ENCODE measurements at places on chromosomes 13 and 19.

GRCh38 chr13:25143706-25144105 is 28.4 kb downstream of the AMER2 start:
- no peak for DNase-seq

GRCh38 chr13:100269837-100270236 is 180.9 kb downstream of the PCCA start:
- peak; percentile 83 for DNase-seq

- no peak for DNase-seq
These were observed 15.1 kb upstream of the CEBPG start for GRCh38 chr19:33358408-33358807.

- no peak for DNase-seq
These were observed 250 bp downstream of the SPRY2 start for GRCh38 chr13:80340651-80341100.

- no peak for DNase-seq
These were observed 4.3 kb downstream of the ONECUT3 start for GRCh38 chr19:1757468-1758230.

GRCh38 chr13:79442221-79442620 is 36.2 kb upstream of the RBM26 start:
- DNase-seq: no peak

- DNase-seq: no peak
These were observed 5.7 kb downstream of the ZNF431 start for GRCh38 chr19:21147540-21147939.

DNA sequence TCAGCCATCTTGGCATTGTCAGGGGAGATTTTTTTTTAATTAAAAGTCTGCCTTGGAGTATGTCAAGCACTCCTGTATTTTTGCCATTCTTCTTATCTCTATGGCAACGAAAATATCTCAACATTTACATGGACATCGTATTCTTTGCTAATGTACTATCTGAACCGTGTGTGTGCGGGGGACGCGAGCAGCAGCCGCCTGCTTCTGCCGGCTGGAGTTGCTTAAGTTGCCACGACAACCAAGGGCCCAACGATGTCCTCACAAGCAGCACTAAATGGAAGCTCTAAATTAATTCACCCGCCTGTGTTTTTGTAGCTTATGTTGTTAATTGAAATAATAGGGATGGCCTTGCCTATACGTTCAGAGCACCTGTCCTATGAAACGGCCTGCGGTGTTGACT is 309.5 kb downstream of the TEX29 start:
- no peak for DNase-seq

DNA sequence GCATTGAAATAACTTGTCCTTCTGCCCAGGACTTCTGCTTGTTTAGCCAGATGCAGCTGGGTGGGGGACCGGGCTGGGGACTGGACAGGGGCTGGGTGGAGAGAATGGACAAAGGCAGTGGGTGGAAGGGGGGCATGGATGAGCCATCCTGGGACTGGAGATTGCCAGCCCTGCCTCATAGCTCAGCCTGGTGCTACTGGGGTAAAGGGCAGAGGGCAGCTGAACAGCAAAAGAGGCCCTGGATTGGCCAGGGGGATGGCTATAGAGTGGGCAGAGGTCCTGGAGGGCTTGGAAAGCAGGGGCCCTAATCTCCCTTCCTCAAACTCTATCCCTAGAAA is 17.7 kb upstream of the PLAUR start:
- no peak for DNase-seq

DNA sequence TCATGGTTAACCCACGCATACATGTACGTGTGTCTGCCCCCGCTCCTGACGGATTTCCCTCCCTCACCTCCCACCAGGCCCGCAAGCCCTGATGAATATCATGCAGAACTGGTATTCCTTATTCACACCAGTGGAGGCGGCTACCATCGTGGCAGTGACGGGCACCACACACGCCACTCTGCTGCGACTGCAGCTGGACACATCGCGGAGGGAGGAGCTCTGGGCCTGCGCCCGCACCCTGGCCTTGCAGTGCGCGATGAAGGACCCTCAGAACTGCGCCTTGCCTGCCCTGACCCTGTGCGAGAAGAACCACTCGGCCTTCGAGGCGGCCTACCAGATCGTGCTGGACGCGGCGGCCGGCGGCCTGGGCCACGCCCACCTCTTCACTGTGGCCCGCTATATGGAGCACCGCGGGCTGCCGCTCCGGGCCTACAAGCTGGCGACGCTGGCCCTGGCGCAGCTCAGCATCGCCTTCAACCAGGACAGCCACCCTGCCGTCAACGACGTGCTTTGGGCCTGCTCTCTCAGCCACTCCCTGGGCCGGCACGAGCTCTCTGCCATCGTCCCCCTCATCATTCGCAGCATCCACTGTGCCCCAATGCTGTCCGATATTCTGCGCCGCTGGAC is 35.0 kb downstream of the ZSWIM4 start:
- no peak for DNase-seq

DNA sequence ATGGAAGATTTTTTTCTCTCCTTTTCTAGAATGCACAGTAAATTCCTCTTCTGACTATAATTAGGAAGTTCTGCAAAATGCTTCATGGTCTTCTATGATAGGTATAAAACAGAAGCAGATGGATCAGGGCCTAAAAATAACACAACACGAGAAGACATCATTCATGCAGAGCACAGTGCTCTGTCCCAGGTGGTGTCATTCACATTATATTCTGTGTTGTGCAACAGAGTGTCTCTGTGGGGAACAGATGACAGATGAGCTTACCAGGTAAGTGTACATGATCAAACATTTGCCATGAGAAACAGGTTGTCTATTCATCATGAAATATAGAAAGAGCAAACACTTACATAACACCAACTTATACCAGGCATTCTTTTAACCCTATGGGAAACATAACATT is 288.3 kb downstream of the KCTD12 start:
- DNase-seq: no peak

GRCh38 chr19:35712567-35713505 is 5.0 kb upstream of the KMT2B start:
- DNase-seq: no peak

DNA sequence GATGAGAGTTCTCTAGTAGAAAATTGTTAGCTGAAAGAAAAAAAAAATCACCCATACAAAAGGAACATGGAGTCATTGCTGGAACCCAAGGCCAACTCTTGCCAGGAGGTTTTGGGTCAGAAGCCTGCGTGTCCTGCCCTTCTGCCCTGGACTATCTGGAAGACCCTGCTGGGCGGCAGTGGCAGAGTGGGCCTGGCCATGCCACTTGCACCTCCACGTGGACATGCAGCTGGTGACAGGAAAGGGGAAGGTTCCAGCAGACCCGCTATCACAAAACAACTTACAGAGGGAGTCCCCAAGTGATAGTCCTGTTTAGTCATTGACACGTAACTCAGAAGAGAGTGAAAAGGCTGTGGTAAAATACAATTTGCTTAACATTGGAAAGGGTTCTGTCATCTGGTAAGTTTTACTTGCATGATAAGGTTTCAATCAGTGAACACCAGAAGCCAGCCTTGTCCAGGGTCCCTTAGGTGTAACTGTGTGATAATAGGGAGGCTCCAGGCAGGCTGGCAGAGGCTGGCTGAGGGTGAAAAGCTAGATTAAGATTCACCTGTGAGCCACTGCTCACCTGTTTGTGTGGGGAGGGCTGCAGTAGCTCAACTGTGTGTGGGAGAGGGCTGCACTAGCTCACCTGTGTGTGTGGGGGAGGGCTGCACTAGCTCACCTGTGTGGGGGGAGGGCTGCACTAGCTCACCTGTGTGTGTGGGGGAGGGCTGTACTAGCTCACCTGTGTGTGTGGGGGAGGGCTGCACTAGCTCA is 47.8 kb downstream of the COL4A2 start:
- no peak for DNase-seq

DNA sequence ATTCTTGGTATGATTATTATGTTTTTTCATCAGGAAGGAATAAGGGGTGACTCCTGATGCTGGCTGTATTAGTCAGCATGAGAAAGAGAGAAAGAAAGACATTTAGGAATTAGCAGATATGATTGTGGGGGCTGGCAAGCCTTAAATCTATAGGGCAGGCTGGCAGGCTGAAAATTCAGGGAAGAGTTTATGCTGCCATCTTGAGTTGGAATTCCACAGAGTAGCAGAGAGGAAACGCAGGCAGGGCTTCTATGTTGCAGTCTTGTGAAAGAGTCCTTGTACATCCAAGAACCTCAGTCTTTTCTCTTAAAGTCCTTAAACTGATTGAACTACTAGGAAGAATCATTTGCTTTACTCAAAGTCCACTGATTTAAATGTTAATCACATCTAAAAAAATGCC is 262.7 kb upstream of the SLC10A2 start:
- no peak for DNase-seq

DNA sequence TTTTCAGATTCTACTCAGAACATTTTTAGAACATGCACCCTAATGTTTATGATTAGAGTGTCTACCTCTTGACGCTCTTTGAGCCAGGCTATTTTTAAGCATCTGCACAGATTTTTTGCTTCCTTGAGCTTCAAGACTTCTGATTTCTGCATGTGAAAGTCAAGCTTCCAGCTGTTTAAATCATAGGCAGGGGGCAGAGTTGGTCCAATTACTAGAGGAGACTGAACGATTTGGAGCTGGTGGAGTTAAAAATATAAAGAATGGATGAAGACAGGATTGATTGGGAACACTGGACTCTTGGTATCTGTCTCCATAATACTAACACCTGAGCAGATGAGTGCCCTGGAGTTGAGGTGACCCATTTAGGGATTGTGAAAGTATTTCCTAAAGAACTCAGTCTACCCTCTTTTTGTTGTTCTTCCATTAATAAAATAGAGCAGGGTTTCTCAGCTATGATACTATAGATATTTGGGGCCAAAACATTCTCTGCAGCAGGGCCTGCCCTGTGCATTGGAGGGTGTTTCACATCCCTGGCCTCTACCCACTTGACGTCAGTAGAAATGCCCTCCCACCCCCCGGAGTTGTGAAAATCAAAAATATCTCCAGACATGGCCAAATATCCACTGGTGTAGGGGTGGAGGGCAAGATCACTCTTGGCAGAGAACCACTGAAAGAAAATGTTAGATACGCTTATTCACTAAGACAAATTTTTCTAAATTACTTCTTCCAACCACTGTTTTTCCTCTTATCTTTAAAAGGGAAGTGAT is 160.1 kb downstream of the COG6 start:
- peak; percentile 42 for DNase-seq

DNA sequence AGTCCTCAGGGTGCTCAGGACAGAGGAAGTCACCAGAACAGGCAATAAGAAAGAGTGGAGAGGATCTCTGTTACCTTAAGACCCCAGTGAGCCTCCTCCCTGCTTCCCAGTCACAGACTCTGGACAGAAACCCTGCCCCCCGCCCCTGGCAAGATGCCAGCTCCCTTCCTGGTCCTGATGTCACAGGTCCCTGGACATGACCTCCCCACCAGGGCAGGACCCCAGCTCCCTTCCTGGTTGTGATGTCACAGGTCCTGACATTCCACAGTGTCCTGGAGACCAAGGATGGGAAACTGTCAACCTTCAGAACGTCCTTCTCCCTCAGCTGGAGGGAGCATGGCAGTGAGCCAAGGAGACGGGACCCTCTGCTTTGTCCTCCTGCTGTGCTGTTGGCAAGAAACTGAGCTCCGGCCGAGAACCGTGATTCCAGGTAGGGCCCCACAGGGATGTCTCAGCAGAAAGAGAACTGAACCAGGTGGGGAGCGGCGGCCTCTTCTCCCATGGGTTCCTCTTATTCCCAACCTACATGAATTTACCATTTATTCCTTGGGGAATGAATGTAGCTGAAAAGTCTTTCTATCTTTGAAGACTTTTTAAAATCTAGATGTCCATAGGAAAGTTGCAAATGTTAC is at the start of gene SPACA7:
TSS of gene SPACA7 (plus strand) at position 306 of the 632 bp plus-strand sequence. CDS start at position 337, 31 bp downstream.
- no peak for DNase-seq

GRCh38 chr19:43310221-43310620 is 40.9 kb upstream of the PSG9 start:
- DNase-seq: no peak

GRCh38 chr13:27379694-27380641 is 44.5 kb upstream of the GTF3A start:
- peak; percentile 74 for DNase-seq

GRCh38 chr19:31174948-31175347 is 174.3 kb downstream of the TSHZ3 start:
- no peak for DNase-seq

GRCh38 chr13:71609271-71609670 is 257.7 kb downstream of the DACH1 start:
- DNase-seq: no peak

DNA sequence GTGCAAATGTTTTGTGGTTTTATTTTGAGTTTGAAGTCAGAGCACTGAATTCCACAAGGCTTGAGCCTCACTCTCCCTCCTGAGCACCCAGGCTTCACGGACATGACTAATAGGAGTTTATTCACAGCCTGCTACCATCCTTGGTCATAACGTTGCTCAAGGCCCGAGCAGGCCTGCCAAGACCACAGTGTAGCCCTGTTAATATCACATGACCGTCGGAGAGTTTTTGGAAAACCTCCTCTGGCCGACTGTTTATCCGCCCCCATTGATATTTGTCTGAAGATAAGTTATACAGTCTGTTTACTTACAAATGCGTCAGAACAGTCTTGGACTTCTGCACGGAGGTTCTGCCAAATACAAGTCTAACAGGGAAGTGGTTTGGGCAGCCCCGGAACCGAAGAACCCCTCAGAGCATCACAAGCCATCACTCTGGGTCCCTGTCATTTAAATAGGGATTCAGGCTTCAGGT is 89.9 kb downstream of the COL4A2 start:
- DNase-seq: peak; percentile 92

DNA sequence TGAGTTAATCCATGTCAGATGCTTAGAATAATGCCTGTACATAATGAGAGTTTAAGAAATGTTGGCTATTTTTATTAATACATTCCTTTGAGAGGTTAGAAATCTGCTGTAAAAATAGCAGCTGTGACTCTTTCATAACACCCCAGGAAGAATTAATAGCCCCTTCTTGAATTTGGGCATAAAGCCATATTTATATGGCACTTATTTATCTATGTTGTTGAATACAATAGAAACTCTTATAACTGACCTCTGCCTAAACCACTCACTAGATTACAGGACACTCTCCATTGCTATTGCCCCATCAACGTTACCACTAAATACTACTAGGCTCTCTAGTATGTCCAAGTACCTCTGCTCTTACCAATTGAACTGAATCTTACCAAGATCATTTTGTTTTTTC is 16.3 kb downstream of the NEK5 start:
- no peak for DNase-seq

DNA sequence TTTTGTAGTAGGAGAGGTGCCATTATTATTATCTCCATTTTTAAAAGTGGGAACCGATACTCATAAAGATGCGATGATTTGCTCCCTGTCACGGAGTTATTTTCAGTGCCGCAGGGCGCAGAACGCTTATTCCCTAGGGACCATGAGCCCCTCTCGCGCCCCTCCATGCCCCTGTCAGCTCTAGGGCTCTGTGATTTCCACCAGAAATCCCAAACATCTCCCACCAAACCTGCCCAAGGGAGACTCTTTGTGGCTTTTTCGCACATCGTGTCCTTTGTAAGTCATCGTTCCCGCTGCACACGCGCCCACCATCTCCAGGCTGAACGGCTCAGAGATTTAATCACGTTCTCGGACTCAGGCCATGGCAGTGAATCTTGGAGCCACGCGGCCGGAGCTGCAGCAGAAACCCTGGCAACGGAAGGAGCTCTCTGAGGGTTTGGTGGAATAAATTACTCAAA is 105.1 kb downstream of the DNAJC15 start:
- no peak for DNase-seq

All from ovary (tissue), 10 donors.